Gastrocnemius medialis (tissue), 4 donors: ENCODE measurements at places on chromosomes 3 and 15. TPM values are rescaled to one million over a fixed set of nuclear protein-coding genes. Genes with fewer than 3 reads are reported as not detected.

Gene GALNT15
- total RNA-seq, result 66.5 TPM

Gene CTXND1
- 0.07 TPM for total RNA-seq

- no peak overlapping the region for H3K4me3 ChIP-seq
- no peak overlapping the region for H3K27ac ChIP-seq
- no peaks in the 10 kb centered on the region for H3K27me3 ChIP-seq
- DNase-seq, result no peak
- no peaks in the 10 kb centered on the region for H3K36me3 ChIP-seq
- no peaks in the 10 kb centered on the region for H3K4me1 ChIP-seq
Measured at GRCh38 chr3:79097964-79098660, 669.7 kb downstream of the ROBO1 start.

Gene ATG3
- total RNA-seq, result 56.2 TPM

Gene MCTP2
- total RNA-seq, result 0.13 TPM

- H3K27me3 ChIP-seq, result no peaks in the 10 kb centered on the region
- H3K36me3 ChIP-seq, result no peaks in the 10 kb centered on the region
- DNase-seq, result no peak
- no peak overlapping the region for H3K27ac ChIP-seq
- no peaks in the 10 kb centered on the region for H3K4me1 ChIP-seq
Measured at GRCh38 chr3:171057072-171057471, 30.6 kb upstream of the SLC2A2 start.

DNA sequence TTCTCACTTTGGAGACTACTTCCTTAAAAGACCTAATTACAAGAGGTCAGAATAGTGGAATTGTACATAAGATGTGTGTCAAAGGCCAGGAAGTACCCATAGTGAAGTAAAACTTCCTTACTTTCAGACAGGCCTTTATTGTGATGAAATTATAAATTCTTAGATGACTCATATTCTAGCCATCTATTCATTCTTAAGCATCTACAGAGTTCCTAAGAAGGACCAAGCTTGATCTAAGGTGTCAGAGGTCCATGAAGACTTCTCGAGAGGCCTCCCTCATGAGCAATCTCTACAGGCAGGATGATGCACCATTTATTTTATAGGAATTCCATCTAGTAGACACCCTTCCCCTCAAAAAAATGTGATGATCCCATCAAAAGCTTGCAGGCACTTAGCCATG is 493.3 kb downstream of the MAGI1 start:
- no peak for DNase-seq
- peaks cover 9% of the 10 kb centered on the region for H3K4me1 ChIP-seq
- H3K36me3 ChIP-seq, result no peaks in the 10 kb centered on the region
- no peak overlapping the region for H3K27ac ChIP-seq
- no peaks in the 10 kb centered on the region for H3K27me3 ChIP-seq
- H3K4me3 ChIP-seq, result no peak overlapping the region

DNA sequence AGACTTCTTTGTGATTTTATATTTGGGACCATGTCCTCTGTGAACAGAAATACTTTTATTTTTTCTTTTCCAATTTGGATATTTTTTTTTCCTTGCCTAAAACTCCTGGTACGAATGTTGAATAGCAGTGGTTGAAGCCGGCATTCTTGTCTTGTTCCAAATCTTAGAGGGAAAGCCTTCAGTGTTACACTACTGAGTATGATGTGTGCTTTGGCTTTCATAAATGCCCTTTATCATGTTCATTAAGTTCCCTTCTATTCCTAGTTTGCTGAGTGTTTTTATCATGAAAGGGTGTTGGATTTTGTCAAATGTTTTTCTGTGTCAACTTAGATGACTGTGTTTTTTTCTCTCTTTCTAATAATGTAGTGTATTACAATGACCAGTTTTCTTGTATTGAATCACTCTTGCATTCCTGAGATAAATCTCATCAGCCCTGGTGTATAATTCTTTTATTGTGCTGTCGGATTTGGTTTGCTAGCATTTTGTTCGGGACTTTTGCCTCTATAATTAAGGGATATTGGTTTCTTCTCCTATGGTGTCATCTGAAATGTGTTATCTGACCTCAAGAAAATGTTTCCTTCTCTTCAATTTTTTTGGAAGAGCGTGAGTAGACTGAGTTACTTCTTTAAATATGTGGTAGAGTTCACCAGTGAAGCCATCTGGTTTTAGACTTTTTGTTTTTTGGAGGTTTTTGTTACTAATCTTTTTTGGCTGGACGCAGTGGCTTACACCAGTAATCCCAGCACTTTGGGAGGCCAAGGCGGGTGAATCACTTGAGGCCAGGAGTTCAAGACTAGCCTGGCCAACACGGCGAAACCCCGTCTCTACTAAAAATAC is 33.3 kb downstream of the MAP1A start:
- no peak overlapping the region for H3K27ac ChIP-seq
- H3K4me3 ChIP-seq, result no peak overlapping the region
- peaks cover 13% of the 10 kb centered on the region for H3K36me3 ChIP-seq
- H3K4me1 ChIP-seq, result no peaks in the 10 kb centered on the region
- no peaks in the 10 kb centered on the region for H3K27me3 ChIP-seq

DNA sequence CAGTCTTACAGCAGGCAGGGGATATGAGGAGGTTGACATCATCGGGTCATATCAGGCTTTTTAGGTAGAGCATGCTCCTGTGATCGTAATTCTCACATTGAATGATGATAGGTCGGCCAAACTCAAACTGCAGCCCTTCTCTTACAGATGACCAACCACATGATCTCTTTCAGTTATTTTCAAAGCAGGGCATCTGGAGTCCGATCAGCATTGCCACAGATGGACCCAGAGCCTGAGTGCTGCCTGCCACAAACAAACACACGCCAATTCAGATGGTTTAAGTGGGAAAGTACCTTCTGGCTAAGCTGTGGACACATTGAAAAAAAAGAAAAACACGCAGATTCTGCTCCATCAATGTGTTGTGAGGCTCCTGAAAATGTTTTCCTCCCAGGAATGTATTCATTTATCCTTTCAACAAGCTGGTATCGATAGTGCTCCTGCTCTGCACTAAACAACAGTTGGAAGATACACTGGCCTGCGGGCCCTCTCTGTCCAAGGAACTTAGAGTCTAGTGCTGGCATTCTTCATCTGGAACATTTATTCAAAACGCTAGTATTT is 31.2 kb downstream of the ARPP21 start:
- no peak overlapping the region for H3K4me3 ChIP-seq
- H3K36me3 ChIP-seq, result no peaks in the 10 kb centered on the region
- no peaks in the 10 kb centered on the region for H3K27me3 ChIP-seq
- DNase-seq, result peak; percentile 31

GRCh38 chr15:84832448-84833040 is 15.4 kb downstream of the ALPK3 start:
- H3K27ac ChIP-seq, result peak overlapping the region; percentile 99
- no peak overlapping the region for H3K4me3 ChIP-seq
- H3K4me1 ChIP-seq, result peaks cover 97% of the 10 kb centered on the region
- DNase-seq, result peak; percentile 81

DNA sequence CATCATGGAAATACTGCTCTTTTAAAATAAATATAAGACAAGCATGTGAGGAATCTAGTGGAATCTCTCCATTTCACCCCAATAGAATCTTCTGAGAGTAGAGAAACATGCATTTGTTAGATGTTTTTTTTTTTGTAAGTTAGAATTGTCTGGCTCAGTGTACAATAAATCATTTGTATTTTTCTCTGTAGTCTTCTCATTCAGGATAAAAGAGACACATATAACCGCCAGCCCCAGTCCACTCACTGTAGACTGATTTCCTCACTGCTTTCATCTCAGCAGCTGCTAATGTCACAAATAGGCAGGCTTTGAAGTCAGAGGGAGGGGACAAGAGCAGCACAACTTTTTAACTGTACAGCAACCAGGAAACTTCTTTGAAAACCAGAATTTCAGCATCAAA is 140.2 kb upstream of the RBMS3 start:
- peak overlapping the region; percentile 15 for H3K27ac ChIP-seq
- peaks cover 17% of the 10 kb centered on the region for H3K4me1 ChIP-seq
- H3K27me3 ChIP-seq, result no peaks in the 10 kb centered on the region
- no peak for DNase-seq
- H3K4me3 ChIP-seq, result no peak overlapping the region
- no peaks in the 10 kb centered on the region for H3K36me3 ChIP-seq

DNA sequence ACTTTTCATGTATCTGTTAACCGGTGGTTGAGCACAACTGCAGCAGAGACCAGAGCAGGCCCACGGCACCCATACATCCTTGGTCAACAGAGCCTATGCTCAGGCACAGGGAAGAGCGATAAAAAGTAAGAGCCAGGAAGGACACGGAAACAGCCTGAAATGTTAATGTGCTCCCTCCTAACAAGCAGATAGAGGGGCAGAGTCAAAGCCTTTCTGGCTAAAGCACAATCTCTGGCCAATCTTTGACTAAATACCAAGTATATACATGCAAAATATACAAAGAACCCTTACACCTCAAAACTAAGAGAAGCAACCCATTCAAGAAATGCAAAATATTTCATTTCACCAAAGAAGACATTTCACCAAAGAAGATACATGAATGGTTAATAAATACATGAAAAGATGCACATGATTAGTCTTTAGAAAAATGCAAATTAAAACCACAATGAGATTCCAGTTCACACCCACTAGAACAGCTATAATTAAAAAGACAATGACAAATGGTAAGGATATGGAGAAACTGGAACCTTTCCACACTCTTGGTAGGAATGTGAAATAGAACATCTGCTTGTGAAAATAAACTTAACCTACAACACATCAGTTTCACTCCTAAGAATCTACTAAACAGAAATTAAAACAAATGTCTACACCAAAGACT is 88.0 kb downstream of the OSBPL10 start:
- DNase-seq, result no peak
- no peak overlapping the region for H3K27ac ChIP-seq
- H3K27me3 ChIP-seq, result no peaks in the 10 kb centered on the region
- no peaks in the 10 kb centered on the region for H3K4me1 ChIP-seq
- no peak overlapping the region for H3K4me3 ChIP-seq

Gene FOXL2NB
- total RNA-seq, result not detected
